ENCODE measurements at places on chromosomes 2 and 18. TPM values are rescaled to one million over a fixed set of nuclear protein-coding genes. Genes with fewer than 3 reads are reported as not detected.

GRCh38 chr2:219739066-219739465, 111.6 kb downstream of the SLC4A3 start:
- DNase-seq = no peak

GRCh38 chr2:71927757-71928715, 219.6 kb downstream of the CYP26B1 start:
- no peak for DNase-seq

- no peak for DNase-seq
Measured at GRCh38 chr2:78262713-78263375, 740.7 kb upstream of the LRRTM4 start.

DNA sequence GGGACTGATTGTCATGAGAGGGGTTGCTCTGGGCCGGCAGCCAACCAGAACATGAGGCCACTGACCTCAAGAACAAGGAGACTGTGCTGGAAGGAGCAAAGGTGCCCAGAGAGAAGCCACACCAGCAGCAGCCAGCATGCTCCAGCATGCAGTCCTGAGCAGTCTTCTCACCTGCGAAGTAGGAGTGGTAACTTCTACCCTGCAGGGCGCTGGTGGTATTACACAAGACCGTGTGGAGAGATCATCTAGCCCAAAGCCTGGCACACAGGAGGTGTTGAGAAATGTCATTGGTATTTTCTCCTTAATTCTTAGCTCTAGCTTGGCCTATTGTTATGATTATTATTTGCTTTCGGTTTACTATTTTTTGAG, 132.7 kb downstream of the TSN start:
- peak; percentile 23 for DNase-seq

- DNase-seq = no peak
Measured at GRCh38 chr2:185618625-185619024, 120.0 kb upstream of the FSIP2 start.

DNA sequence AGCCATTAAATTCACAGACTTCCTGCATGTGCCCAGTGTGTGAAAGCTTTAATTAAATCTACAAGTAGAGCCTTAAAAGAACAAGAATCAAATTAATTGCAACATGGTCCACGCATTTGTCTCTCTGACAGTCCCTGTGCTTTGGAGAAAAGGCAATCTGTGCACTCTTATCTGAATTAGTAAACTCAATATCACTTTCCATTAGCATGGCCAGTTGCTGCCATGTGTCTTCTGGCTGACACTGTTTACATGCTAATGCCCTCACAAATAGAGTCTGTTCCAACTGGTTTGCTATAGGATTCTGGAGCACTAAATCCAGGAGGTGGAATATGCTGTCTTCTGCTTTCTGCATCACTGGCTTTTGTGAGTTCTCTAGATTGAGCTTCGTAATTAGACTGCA, 434.5 kb upstream of the RAB12 start:
- no peak for DNase-seq

DNA sequence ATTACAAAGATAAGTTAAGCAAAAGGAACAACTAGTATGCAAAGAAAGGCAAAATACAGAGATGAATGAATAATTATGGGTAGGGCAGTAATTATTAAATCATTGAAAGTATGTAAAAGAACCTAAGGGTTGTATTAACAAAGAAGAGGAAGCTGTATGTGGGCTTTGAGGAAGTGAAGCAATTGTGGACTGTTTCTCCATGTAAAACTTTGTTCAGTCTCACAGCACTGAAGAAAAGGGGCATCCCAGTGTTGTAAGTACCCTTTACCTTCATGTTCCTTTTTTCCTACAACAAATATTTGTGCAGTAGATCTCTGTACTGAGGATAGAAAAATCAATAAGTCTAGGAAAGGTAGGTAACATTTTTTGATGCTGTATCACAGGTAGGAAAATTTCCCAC, 388.7 kb upstream of the NRP2 start:
- peak; percentile 11 for DNase-seq

DNA sequence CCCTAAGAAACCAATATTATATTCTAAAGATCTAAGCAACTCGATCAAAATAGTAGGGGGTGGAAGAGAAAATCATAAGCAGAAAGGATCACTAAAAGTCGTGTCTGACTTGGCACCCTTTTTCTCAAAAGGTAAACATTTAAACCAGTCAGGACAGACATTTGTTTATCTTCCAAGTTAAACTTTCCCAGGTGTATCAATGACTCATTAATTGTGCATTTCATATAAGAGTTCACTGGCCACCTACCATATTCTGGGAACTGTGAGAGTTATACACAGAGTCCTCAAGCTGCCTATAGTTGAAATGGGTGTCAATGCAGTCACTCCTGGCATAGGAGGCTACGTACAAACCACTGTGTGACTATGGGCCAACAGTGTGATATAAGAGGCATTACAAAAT, 4.8 kb upstream of the ACVR1 start:
- DNase-seq = no peak

GRCh38 chr2:70009762-70010575, 48.5 kb upstream of the ASPRV1 start:
- no peak for DNase-seq

DNA sequence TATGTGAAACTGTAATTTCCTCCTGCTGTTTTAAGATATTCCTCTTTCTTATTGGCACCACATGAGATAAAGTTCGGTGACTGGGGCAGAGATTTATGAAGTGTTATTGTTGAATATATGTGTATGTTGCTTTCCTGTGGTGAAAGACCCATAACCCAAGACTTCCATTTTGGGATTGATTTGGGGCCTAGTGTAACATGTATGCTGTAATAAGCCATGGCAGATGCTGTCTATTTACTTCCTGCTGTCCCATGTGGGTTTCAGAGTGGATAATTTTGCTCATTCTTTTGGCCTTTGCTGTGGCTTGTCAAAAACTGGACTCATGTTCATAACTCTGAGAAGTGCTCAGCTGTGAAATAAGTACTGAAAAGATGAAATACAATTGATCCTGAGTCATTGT, 10.8 kb upstream of the MYO1B start:
- no peak for DNase-seq

DNA sequence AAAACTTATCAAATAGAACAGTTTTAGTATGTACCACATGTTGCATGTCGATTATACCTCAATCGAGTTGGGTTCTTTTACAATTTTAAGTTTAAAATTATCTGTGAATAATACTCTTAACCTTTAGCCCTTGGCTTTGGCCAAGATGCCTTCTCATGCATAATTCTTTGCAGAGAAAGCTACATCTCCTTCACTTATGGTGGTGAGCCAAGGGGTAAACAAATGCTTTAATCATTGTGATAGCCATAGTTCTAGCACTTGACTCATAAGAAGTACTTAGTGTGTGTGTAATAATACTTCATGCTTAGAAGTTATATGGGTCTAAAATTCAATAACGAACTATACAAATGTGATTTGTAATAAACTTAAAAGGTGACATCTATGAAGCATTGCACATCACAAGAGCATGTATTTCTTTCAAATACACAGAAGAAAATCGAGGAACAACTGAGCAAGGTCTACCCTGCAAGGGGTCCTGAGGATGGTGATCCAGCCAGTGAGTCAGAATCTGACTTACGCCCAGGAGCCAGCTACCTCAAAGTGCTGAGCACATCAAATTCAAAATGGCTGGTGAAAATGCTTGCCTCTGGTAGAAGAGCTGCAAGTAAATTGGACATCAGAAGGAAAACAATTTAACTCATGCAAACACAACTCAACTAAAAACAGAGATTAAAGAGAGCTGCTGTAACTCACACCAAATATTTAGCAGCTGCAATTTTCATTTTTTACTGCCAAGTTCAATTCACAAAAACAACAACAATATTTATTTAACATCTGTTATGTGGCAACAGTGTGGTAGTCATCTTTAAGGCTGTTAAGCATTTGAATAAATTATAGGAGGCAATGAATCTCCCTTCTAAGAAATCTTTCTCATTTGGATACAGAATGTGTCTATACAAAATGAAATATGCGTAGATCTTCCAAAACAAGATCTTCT, 23.8 kb upstream of the TTC39C start:
- no peak for DNase-seq

DNA sequence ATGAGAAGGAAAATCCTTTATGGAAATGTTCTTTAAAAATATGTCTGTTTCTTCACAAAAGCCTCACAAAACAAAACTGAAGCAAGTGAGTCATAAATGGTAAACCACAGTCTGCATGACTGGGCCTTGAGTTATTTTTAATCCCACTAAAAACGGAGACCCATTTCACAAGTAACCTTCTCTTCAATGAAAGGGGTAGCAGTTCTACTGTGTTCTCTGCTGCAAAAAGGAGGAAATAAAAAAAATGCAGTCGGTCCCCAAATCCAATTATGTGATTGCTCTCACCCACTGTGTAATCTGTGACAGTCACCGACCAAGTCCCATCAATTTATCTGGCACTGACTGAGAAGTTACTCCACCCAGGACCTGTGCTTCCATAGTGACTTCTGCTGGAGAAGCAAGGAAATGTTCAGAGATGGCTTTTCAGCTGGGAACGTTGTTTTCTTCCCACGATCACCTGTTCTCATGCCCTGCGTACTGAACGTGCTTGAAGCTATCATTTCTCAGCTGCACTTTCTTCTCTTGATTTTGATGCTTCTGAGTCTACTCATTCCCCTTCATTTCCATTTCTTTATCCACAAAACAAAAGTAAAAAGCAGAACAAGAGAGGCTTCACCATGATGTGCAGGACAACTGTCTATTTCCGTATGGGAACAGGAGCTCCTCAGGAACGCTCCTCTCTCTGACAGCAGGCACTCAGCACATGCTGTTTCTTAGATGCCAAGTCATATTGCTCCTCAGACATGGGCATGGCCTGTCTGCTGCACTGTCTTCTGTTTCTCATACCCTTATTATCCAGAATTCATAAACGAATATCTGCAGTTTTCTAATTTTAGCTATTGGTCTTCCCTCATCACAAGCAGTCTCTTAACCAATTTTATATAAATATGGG, 80.0 kb upstream of the TMEM200C start:
- DNase-seq = no peak

DNA sequence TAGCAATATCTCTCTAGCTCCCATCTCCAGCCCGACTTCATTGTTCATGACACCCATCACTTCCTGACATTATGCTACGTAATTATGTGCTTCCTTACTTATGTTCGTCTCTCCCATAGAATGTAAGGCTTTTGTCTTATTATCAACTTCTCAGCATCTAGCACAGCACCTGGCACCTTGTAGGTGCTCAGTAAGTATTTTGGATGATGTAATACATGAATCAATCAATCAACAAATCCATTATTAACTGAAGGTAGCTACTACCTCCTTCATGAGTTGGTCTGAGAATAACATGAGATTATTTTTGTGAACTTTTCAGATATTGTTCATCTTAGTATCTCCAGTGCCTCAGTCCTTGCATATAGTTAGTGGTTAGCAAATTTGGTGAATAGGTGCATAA, 109.3 kb downstream of the EN1 start:
- no peak for DNase-seq

DNA sequence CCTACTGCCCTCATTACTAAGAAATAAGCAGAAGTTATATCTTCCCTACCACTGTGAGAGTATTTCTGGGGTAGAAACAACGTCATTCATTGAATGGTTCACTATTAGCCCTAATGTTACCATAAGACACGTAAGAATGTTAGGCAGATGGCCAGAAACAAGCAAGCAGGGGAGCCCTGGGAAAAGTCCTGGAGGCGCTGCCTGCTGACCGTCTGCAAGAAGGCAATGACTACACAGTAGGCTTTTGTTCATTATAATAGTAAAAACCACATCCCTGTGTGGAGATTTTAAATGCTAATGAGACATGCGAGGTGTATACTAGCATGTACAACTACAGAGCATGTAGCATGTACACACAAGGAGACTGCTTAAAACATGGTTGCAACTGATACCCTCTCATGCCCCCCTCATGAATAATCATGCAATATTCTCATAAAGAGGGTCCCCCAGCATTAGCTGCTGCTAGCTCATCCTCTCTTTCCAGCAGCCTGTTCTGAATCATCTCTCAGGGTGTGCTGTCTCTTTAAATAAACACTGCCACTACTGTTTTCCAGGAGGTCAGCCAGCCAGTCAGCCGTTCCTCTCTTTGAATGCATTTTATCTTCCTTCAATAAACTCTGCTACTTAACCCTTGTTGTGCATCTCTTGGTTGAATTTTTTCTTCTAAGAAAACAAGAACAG, 23.6 kb downstream of the SUCLG1 start:
- DNase-seq = no peak

GRCh38 chr2:22701561-22702160, 683.3 kb upstream of the KLHL29 start:
- DNase-seq = no peak

DNA sequence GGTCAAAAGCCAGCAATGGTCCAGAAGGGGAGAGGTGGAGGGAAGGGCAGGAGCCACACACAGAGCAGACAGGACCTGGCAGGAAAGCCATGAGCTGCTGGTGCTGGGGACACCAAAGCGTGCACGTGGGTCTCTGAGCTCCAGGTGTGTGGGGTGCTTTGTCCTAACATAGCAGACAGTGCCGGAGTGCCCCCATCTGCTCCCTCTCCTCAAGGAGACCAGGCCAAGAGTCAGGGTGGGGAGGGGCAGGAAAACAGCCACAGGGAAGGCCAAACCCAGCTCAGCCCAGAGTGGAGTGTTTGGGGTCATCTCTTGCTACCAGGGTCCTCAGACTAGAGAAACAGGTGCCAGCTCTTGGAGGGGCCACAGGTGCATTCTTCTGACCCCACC, 4.2 kb upstream of the GPC1 start:
- no peak for DNase-seq

DNA sequence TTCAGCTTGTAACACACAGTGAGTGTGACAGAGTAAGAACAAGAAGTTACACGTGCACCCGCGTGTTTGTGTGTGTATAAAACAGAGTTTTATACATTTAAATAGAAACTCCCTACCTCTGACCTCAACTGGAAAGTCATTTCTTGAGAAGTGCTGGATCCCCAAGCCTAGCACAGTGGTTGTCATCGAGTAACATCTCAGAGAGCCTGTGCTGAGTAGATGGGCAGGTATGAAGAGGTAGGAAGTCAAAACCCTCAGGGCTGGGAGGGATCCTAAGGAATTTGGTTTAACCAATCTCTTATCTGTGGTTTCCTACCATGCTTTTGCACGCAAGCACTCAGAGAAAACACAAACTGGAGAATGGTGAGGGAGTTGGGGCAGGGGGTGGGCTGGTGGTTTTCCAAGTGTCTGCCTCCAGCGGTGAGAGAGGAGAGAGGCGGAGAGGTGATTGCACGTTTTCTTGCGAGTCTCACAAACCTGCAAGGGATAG, 9.2 kb downstream of the ACOXL start:
- DNase-seq = no peak

DNA sequence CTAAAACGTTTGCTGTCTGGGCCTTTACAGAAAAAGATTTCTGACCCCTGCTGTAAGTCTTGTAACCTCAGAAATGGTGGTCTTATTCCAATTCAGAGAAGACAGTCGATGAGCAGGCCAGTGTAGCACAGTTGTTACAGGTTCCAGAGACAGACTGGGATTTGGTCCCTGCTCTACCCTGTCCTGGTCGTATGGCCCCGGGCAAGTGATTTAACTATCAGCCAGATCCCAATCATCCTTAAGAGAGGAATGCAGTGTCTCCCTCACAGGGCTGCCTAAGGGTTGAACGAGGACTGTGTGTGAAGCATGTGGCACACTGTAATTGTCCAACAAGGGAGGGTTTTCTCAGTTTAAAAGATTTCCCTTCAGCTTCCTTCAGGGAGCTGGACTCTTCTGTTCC, 47.2 kb downstream of the HK2 start:
- DNase-seq = no peak

- DNase-seq = no peak
Measured at GRCh38 chr2:139773720-139774277, 993.6 kb upstream of the NXPH2 start.

Gene GREB1
- total RNA-seq = 0.33 TPM

Gene C1QL2
- not detected for total RNA-seq

Gene RNF125
- total RNA-seq = 4.3 TPM

Gene HAT1
- total RNA-seq = 60.2 TPM

Gene IL36RN
- total RNA-seq = not detected

Gene GPAT2
- 30.9 TPM for total RNA-seq

Gene PRR30
- not detected for total RNA-seq

Data from dermis blood vessel endothelial cell (primary cell).